ENCODE measurements at places on chromosomes 2 and 18. TPM values are rescaled to one million over a fixed set of nuclear protein-coding genes. Genes with fewer than 3 reads are reported as not detected.

The KYNU gene
- 48.3 TPM for total RNA-seq

The C2orf66 gene
- 0.15 TPM for total RNA-seq

The DSG3 gene
- not detected for total RNA-seq

The ASB3 gene
- 14.7 TPM for total RNA-seq

The CD28 gene
- 0.80 TPM for total RNA-seq

The TRIM43 gene
- 0.29 TPM for total RNA-seq

The IL1RL2 gene
- not detected for total RNA-seq

The UGT1A3 gene
- not detected for total RNA-seq

The VIT gene
- total RNA-seq, result 0.50 TPM

The WNT10A gene
- not detected for total RNA-seq

The ZNF892 gene
- 2.9 TPM for total RNA-seq

The MDH1B gene
- total RNA-seq, result 0.93 TPM
